ENCODE measurements at places on chromosomes 11 and 22.

GRCh38 chr22:46131151-46131587, 19.2 kb upstream of the PPARA start:
- no peak for DNase-seq

DNA sequence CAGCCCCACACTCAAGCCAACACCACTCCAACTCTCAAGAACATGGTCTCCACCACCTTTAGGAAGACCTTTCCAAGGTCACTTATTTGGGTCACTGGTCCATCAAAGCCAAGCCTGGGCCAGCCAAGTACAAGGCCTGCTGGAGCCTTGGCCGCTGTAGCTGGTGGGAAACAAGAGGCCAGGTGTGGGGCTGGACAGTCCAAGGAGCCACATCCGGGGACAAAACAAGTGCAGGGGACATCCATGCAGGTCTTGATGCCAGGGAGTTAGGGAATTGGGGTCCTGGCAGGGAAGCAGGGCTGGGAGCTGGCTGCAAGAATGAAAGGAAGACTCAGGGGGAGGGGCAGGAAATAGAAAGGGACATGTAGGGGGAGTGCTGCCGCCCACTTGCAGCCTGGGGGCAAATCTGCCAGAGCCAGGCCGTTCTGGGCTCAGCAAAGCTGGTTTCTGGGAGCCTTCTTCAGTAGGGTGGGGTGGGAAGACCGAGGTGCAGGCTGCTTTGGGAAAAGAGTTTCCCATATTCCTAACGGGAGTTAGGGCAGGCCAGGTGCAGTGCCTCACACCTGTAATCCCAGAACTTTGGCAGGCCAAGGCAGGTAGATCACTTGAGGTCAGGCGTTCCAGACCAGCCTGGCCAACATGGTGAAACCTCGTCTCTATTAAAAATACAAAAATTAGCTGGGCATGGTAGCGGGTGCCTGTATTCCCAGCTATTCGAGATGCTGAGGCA, 69.5 kb upstream of the ATXN10 start:
- DNase-seq, result no peak

DNA sequence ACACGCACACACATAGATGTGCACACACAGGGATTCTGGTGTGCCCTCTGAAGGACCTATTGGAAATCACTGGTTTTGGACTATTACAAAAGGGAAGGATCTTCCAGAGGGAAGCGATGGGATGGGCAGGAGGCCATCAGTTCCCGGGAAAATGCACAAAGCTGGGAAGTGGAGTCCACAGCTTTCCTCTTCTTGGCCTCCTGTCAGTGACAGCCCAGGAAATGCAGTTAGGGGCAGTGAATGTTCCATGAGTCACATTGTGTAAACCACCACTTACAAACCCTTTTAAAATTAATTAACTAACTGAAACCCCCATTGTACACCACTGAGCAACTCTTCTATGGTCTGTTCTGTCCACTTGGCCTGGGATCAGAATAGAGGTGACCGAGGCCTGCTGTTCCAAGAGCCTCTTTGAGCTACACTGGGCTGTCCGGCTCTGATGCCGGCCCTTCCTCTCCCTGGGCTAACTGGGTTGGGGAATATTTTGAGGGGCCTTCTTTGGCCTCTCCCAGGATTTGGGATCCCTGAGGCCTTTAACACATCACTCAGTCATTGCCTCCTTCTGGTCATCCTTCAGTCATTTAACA, 137.7 kb downstream of the FEZ1 start:
- DNase-seq, result no peak

DNA sequence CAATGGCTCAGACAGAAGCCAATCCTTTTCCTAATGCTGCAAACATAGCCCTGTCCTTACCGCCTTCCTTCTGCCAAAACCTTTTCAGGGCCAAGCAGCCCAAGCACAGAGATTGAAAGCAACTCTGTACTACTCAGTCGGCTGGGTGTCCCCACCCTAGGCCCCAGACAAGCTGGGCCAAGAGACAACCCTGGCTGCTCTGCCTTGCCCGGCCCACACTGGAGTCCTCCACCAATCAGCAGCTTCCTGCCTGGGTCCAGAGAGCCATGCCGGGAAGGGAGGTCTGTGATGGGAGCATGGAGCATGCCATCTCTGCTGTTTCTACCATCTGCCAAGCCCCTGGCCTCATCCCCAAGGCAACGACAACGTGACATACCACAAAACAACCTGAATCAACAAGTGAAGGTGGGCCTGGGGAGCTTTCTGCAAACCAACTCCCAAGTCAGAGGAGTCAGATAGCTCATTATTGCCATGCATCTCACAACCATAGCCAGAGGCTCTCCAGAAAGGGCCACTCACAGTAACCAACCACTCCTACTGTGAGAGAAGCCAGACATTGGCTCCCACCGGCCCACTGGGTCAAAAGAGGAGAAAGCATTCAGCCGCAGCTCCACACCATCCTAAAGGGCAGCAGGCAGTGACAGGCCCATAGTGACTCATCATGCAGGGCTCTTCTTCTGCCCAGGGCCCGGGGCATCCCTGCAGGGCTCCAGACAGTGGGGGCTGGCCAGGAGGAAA, 18.2 kb downstream of the PATZ1 start:
- no peak for DNase-seq

DNA sequence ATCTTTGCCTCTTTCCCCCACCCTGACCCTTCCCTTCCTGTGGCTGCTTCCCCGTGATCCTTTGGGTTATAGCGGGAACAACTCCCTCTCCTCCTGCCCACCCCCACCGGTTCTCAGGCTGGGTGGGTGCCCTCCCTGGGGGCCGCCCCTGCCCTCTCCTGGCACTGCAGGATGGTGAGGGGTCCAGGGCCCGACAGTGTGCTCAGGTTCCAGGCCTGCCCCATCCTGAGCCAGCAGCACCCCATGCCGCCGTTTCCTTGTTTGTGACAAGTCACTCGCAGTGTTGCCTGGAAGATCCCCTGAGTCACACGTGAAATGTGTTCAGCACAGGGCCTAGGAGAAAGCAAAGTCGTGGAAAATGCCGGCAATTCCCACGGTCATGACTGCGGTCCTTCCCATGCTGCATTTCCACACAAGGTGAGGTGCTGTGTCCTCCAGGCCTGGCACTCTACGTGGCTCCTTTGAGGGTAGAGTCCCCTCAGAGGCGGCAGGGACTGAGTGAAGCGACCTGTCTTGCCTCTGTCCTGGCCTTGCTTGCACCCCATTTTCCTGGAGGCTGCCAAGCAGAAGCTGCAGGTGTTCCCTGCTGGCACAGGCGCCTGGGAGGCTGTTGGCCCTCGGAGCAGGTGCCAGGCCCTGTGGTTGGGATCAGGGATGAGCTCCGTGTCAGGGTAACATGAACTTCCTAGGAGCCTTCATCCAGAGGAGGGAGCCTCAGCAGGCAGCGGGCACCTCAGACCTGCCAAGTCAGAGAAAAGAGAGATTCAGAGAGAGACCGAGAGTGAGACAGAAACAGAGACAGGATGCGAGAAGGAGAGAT, 80.5 kb upstream of the LINC01488 start:
- DNase-seq, result no peak

DNA sequence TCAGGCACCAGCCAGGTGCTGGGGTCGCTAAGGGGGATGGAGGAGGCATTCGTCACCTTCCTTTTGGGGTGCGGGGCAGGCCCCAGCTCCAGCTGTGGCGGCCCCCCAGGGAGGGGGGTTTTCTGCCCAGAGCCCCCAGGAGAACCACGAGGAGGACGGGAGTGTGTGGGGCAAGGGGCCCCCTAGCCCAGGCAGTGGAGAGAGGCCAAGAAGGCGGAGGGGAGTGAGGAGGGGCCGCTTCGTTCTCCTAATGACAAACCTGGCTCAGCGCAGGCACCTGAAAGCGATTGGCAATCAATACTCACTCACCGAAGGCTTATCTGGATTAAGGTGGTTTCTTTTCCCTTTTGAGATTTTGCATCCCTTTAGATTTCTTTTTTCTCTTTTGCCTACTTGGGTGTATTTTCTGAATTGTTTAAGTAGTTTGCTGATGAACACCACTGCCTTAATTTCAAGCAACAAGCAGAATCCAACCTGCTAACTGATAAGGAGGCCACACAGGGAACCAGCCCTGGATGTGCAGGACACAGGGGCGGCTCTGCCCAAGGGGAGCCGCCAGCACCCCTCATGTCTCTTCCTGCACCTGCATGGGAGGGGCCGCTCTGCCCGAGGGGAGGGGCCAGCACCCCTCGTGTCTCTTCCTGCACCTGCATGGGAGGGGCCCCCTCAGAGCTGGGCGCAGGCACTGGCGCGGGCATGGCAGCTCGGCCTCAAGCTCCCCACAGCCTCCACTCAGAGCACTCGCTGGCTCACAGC, 122.3 kb downstream of the BRD1 start:
- no peak for DNase-seq

DNA sequence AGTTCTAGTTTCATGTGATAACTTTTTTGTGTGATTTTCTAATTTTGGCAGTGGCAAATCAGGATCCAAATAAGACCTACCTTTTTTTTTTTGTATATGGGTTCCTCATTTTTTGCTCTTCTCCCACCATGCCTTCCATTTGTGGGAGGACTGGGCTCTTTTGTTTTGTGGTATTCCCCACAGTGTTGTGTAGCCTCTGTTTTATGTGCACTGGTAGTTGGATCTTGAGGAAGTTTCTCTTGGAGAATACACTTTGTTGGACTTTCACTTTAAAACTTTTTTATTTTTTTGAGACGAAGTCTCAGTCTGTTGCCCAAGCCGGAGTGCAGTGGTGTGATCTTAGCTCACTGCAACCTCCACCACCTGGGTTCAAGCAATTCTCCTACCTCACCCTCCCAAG, 39.7 kb downstream of the PPP6R3 start:
- no peak for DNase-seq

GRCh38 chr11:843818-844692, 1.4 kb downstream of the TSPAN4 start:
- no peak for DNase-seq

GRCh38 chr22:27772081-27772983, 29.2 kb downstream of the MN1 start:
- DNase-seq, result no peak

GRCh38 chr11:35997902-35998520, 54.1 kb downstream of the LDLRAD3 start:
- DNase-seq, result no peak

- DNase-seq, result no peak
Observed at GRCh38 chr22:43432883-43433415, 21.1 kb downstream of the MPPED1 start.

GRCh38 chr22:44192816-44193534, 12.2 kb downstream of the PARVG start:
- no peak for DNase-seq

DNA sequence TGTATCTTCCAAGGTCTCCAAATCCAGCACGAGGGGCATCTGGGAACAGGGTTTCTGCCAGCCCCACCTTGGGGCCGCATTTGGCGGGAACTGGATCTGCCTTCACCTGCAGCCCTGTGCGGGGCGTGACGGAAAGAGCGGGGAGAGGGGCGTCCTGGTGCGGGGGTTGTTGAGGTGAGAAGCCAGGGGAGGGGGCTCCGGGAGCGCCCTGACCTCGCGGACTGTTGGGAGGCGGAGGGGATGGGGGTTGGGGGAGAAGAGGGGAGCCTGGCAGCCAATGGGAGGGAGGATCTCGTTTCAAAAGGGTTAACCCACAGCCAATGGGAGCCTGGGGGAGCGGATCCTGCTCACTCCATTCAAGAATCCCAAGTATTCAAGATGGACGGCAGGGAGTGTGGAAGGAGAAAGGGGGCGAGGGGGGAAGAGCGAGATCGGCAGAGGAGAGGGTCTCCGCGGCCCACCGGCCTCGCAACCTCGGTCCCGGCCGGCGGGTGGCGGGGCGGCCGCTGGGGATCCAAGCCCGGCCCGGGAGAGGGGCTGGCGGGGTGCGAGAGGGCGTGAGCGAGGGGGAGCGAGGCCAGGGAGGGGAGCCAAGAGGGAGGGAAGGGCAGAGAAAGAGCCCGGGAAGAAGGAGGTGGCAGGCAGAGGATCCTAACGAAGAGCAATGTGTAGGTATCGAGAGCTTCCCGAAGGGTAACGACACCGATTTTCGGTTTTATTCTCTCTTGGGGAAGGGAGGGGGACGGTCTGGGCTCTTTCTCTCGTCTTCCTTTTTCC, 11.5 kb downstream of the YPEL4 start:
- no peak for DNase-seq

DNA sequence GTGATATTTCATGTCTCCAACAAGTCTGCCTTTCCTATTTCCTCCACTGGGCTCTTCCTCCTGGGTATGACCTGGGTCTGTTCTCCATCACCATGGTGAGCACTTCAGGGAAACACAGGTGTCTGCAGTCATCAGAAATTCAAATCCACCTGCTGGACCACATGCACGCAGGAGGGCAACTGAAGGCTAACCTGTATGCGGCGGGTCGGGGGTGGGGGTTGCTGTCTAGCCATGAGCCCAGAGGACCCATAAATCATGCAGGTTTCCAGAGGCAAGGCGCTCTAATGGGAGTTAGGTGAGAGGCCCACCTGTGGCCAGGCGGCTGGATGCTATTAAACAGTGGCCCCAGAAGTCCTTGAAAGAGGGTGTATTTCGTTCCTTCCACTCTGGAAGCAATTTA, 11.1 kb upstream of the PAMR1 start:
- no peak for DNase-seq

DNA sequence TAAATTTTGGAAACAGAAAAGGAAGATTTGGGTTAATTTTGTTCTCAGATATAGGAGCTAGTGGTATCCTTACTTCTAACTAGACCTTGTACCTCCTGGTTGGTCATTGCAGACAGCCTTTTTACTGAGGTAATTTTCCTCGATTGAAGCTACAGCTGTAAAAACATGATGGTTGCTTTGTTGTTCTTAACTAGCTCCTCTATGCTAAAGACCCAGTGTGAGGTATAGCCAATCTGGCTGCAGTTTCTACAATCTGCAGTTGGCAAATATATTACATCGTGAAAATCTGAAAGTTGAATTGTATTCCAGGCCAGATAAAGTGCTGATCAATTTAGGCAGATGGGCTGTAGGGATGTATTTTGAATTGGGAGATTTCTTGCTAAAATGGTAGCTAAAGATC, 116.5 kb downstream of the AASDHPPT start:
- DNase-seq, result no peak

- DNase-seq, result no peak
Observed at GRCh38 chr22:37930270-37930951, 23.0 kb downstream of the C22orf23 start.

DNA sequence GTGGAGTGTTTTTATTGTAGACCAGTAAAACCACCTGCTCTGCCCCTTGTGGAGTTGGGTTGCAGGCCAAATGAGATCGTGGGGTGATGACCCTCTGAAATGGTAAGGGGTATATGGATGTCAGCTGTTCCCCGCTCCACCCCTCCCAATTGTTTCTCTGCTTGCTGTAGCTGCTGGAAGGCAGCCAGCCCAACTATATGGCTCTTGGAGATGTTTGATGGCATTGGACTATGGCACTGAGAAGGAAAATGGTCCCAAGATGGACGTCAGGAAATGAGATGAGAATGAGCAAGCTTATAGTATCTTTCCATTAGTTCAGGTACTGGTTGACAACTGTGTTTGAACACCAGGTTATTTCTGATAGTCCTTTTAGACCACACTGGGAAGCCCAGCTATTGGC, 94.8 kb upstream of the SORL1-AS1 start:
- DNase-seq, result no peak
